ENCODE measurements at places on chromosomes 11 and 22.

DNA sequence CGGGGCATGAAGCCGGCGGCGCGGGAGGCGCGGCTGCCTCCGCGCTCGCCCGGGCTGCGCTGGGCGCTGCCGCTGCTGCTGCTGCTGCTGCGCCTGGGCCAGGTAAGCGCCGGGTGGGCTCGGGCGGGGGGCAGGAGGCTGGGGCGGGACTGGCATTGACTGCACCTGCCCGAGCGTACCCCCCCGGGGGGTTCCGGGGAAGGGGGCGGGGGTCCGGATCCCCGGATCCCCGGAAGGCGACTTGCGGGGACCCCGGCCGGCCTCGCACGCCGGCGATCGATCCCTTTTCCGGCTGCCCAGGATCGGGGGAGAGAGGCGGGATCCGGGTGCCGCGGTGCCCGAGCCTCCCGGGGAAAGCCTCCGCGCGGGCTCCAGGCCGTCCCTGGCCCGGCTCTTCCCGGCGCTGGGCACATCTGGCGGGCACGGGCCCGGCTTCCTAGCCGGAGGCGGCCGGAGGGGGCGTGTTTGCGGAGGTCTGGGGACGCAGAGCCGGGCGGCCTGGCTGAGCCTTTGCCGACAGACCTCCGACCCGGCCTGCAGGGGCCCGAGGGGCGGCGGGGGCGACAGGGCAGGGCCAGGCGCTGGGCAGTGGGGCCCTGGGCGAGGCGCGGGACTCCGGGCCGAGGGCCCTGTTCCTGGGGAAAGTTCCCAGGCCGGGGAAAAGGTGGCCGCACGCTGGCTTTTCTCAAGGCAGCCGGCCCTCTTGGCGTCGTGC is 705 bp downstream of the PTPRJ start:
- no peak for DNase-seq

DNA sequence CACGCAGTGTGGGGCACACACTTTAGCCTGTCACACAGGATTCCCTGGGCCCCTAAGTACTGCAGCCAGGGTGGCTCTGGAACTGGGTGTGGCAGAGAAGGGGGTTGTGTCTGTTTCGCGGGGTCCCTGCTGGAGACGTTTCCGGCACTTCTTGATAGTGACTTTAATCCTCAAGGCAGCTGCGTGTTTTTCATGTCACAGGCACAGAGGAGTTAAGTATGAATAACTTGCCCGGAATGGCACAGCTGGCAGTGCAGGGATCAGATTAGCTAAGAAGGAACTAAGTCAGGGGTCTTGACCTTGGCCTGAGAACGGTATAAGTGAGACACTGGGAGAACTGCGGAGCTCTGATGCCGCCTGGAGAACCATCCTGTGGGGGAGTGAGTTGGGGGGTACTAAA is 7.5 kb upstream of the KRTAP5-7 start:
- DNase-seq = no peak

DNA sequence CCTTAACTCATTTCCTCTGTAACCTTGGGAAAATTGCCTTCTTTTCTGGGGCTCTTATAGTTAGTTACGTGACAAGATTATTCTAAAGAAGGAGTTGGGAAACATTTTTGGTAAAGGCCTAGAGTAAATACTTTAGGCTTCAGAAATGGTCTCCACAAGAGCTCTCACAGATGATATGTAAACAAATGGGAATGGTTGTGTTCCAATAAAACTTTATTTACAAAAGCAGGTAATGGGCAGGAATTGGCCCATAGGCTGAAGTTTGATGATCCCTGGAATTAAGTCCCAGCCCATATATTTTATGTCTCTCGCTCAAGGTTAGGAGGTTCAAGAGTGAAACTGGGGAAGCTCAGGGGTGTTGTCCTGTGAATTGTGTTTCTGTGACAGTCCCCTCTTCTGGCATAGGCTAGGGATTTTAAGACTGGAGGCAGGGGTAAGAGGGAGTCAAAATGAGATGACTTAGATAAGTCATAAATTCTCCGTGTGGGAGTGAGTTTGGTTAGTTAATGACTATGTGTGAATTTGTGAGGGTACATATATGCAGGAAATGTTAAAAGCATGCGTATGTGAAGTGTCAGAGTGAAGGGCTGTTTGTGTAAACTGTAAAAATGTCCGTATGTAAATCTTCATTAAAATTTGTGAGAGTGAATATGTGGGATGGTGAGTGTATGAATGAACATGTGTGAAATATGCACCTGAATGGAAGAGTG is 7.4 kb upstream of the OR52B4 start:
- DNase-seq = no peak

DNA sequence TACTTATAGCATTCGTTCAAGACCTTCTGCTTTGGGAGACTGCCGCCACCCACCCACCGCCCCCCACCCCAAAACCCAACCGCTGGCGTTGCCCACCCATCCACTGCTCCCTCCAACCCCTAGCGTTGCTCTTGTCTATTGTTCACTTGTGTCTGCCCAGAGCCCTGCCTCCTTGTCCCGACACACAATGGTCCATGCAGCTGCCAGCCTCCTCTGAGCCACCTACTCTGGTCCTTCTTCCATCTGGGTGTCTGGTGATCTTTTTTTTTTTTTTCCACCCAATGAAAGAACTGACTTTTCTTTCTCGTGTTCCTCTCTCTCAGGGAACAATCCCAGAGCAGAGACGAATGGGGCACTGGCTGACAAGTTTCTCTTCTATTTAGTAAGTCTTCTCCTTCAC is 256.0 kb upstream of the SESN3 start:
- no peak for DNase-seq

DNA sequence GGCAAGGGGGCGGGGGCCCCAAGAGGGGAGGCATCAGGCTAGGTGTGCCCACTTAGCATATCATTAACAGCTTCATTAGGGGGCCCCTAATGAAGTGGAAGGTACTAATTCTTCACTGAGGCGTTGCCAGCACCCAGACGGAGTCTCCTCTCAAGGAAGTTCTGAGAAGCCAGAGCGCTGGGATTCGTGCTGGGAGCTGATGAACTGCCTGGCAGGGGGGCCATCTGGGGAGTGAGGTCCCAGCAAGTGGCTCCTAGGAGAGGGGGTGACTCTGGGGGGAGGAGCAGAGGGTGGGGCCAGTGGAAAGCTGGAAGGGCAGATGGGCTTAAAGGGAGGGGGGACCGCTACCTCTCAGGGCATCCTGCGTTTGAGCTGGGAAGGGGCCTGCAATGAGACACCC is 29.8 kb downstream of the DAGLA start:
- DNase-seq = no peak

GRCh38 chr11:61787928-61788491 is 4.4 kb downstream of the TMEM258 start:
- DNase-seq = no peak

DNA sequence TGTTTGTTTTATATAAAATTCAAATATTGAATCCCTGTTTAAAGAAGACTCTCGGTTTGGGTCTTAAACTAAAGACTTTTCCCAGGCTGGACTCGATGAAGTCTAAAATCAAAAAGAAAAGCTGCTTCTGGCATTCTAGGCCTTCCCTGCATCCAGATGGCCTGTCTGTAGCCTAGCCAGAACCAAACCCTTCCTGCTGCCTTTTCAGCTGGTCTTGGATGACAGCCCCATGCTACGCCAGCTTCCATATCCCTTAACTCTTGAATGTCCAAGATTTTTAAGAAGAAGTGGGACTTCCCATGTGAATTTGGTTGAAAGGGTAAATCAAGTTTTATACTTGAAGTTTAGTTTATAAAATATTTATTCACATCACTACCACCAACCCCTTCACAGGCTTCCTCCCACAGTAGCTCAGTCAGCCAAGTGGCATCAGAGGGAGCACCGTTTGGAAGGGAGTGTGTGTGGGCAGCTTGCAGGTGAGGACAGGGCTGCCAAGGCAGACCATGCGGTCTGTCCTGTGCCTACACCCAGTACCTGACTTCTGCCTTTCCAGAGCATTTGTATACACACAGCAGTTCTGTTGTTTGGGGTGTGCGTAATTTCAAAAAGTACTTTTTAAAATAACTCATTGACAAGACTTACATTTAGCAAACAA is 18.2 kb upstream of the PSMA1 start:
- DNase-seq = no peak

GRCh38 chr11:133742353-133742752 is 103.0 kb downstream of the SPATA19 start:
- DNase-seq = no peak

GRCh38 chr11:44852952-44853351 is 97.7 kb downstream of the TP53I11 start:
- DNase-seq = no peak

- DNase-seq = no peak
These were observed 1469.0 kb downstream of the LRRC4C start for GRCh38 chr11:39990421-39990831.

- DNase-seq = no peak
These were observed 21.4 kb downstream of the USP35 start for GRCh38 chr11:78210000-78210608.

- no peak for DNase-seq
These were observed 33.6 kb upstream of the FIBIN start for GRCh38 chr11:26960281-26960680.

DNA sequence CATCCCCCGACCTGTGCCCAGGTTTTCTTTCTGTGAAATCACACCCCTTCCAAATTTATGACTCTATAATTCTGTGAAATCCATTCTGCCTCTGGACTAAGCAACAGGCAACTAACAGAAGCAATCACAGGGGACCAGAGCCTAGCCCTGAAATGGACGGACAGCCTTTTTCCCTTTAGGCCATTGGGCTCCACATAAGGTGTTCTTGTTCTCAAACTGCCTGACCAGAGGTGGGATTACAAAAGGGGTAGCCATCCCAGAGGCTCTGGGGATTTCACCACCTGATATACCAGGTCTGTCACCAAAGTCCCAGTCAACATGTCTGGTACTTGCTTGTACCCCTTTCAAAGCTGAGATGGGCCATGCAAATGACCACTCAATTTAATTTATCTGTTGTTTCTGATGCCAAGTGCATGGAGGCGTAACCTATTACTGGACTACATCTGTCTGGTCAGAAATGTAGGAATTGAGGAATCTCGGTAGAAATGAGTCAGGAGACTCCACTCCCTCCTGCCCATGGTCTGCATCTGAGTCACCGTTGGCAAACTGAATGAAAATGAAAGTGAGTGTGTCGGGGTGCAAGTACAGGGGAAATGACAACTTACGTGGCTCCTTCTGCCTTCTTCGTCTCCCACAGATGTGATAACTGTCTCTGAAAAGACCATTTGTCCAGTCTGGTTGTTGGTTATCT is 10.2 kb downstream of the DKK3 start:
- DNase-seq = no peak

- DNase-seq = no peak
These were observed 28.6 kb downstream of the CAPN1 start for GRCh38 chr11:65210361-65210731.

- DNase-seq = no peak
These were observed 15.3 kb upstream of the OR10V1 start for GRCh38 chr11:59728913-59729312.

- no peak for DNase-seq
These were observed 222.5 kb downstream of the MN1 start for GRCh38 chr22:27578937-27579617.

DNA sequence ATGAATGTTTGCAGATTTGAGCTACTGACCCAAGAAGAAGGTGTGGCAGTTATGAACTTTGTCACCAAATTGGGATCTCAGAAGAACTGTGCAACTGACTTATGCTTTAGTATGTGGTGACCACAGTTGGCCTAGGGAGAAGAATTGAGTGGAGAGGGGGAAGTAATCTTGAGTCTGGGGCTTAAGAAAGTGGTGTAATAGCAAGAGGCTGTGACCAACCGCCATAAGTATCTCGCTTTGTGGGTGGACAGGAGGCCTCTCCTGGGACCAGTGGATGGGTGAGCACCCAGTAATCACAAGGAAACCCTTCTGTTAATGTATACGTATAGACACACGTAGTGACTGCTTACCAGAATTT is 12.7 kb upstream of the IL10RA start:
- no peak for DNase-seq

DNA sequence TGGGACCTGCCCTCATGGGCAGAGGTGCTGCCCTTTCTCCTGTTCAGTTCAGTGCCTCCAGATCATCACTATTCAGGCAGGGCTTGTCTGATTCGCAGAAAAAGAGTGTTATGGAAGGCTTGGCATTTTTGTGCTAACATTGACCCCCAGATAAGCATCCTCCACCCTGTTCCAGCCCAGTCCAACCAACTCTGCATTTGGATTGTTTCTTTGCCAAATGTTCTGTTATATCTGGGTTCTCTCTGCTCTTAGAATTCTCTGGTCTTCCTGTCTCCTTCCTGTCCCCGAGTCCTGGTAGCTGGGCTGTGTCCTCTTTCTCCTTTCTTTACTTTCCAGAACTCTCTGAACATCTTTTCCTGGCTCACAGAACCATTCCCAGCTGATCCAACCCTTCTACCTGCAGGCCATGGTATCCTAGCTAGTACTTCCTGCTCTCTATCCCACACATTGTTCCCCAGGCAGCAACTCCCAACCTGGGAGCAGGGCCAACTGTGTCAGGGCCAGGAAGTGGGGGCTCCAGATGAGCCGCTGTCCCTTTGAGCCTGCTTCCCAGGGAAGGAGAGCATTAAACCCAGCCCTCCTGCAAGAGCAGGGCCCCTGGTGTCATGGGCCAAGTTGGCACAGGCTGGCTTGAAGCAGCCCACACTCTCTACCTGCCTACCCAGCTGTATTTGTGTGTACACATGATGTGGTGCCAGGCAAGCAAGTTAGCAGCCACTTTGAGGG is 280.7 kb upstream of the CADM1 start:
- no peak for DNase-seq

GRCh38 chr11:6778518-6778917 is 4.3 kb upstream of the OR2AG1 start:
- DNase-seq = no peak

GRCh38 chr22:36465232-36466021 is 16.0 kb downstream of the TXN2 start:
- no peak for DNase-seq

- no peak for DNase-seq
These were observed 177.8 kb downstream of the TENM4 start for GRCh38 chr11:79263001-79263400.

GRCh38 chr11:67470337-67471002 is 1.4 kb upstream of the TMEM134 start:
- DNase-seq = no peak

GRCh38 chr11:1335264-1335810 is 25.9 kb upstream of the TOLLIP start:
- DNase-seq = no peak

- DNase-seq = no peak
These were observed 36.9 kb downstream of the GALNT18 start for GRCh38 chr11:11584937-11585336.

DNA sequence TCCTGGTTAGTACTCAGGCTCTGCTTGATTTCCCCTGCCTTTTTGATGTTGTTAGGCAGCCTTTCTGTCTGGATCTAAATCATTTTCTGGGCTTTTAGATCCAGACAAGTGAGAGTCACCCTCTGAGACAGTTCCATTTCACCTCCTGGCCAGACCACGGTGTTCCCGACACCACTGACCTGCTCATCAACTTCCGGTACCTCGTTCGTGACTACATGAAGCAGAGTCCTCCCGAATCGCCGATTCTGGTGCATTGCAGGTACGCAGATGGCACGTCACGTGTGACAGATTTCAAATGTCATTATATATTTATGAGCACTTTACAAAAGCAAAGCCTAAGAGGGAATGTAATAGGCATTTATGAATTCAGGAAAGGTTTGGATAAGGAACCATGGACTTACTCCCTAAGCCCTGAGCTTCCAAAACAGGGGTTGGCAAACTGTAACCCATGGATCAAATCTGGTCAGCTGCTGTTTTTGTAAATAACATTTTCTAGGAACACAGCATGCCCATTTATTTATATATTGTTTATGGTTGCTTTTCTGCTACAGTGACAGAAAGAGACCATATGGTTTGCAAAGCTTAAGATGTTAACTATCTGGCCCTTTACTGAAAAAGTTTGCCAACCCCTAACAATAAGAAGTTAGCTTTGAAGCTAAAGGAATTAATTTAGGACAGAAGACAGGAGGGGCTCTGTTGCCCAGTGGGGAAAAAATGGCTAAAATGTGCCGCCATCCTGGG is 53.1 kb upstream of the OR4B1 start:
- no peak for DNase-seq
